ENCODE measurements at places on chromosomes 11 and 22.

DNA sequence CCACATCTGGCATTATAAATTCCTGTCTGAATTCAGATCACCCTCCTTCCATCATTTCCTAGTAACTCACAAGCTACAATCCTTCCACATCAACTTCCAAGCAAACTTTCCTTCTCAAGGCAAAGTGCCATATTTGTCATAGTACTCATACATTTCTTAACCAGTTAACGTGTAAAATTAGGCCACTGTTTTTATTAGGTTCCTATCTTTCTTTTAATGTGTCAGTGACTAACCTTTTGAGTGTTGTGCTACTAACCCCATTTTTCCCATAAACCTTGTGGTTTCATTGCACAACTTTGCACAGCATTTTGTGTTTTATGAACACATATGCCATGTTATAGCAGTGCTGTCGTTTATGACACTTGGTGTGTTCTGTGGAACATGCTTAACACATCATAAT lies 90.1 kb downstream of the KIF18A start:
- DNase-seq = no peak

- DNase-seq = no peak
Observed at GRCh38 chr22:32487461-32487860, 12.8 kb downstream of the FBXO7 start.

DNA sequence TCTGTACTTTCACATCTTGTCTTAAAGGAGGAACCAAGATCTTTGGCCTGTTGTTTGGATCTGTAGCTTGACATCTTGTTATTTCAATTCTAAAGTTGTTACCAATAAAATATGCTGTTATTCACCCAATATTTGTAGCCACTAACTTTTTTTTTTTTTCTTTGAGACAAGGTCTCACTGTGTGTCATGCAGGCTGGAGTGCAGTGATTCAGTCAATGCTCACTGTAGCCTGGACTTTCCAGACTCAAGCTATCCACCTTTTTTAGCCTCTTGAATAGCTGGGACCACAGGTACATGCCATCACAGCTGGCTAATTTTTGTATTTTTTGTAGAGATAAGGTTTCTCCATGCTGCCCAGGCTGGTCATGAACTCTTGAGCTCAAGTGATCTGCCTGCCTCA lies 769.4 kb downstream of the DLG2 start:
- DNase-seq = no peak

DNA sequence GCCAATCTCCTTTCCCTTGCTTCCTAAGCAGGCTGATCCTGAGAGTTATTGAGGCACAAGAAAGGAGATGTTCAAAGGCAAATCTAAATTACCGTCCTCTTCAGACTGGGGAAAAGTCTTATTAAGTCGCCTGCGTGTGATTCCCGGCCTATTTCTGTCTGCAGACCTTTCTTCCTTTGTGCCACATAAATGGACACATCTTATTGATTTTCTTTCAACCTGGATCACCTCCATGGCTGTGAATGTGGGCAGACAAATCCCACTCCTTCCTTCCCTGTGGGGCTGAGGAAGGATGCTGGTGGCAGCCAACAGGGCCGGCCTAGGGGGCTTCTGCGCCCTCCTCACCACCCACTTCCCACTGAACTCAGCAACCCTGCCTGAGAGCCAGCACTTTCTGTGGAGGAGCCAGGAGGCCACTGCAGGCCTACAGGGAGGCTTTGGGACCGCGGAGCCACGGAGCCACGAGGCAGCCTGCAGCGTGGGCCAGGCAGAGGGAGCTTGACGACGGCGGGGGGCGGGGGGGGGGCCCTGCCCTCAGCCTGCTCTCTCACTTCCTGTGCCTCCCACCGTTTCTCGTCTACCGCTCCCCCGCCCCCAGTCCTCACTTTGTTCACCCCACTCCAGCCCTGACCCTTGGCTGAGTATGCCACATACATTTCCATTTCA lies 73.6 kb upstream of the LMO1 start:
- no peak for DNase-seq

GRCh38 chr22:24845041-24845898 lies 39.3 kb downstream of the SGSM1 start:
- peak; percentile 17 for DNase-seq

DNA sequence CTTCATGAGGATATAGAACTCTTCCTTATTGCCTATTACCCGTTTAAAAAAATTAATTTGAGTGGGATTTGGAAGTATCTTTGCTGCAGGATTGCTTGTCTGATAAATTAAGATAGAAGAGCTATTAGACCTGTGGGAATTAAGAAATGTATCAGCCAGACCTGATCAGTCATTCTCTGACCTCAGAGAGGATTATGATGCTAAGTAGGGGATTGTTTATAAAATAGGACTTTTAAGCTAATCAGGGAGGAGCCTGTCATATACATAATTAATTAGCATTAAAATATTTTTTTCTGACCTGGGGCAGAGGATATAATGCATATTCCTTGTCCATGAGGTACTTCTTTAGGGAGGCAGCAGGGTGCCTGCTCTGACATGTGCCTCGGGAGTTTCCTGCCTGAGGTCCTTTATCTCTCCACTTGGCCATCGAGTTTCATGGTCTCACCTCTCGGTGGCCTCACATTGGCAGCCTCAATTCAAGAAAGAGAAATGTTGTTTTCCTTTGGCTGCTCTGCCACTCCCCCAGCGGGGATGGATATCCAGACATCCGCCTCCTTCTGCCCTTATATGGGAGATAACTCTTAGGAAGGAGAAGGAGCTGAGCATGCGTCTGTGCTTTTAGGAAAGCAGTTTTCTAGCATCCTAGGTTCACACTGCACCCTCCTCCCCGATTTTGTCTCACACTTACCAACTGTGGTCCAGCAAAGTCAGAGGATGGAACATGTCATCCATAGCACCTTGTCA lies 41.1 kb downstream of the DIXDC1 start:
- no peak for DNase-seq

- DNase-seq = no peak
Observed at GRCh38 chr22:47153854-47154525, 391.5 kb downstream of the TBC1D22A start.

DNA sequence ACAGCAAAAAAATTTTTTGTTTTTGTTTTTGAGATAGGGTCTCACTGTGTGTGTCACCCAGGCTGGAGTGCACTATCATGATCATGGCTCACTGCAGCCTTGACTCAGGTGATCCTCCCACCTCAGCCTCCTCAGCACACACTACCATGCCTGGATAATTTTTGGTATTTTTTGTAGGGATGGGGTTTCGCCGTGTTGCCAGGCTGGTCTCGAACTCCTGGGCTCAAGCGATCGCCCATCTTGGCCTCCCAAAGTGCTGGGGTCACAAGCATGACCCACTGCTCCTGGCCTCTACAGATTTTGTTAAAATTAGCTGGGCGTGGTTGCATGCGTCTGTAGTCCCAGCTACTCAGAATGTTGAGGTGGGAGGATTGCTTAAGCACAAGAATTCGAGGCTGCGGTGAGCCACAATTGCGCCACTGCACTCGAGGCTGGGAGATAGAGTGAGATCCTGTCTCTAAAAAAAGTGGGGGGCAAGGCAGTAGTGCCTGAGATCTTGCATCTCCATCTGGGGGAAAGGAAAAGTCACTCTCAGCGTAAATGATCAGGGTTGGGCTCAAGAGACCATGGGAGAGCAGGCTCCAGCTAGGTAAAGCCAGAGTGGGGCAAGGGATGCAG lies 10.6 kb upstream of the DGKZ start:
- no peak for DNase-seq

GRCh38 chr11:79822766-79823165 lies 381.9 kb upstream of the TENM4 start:
- no peak for DNase-seq

DNA sequence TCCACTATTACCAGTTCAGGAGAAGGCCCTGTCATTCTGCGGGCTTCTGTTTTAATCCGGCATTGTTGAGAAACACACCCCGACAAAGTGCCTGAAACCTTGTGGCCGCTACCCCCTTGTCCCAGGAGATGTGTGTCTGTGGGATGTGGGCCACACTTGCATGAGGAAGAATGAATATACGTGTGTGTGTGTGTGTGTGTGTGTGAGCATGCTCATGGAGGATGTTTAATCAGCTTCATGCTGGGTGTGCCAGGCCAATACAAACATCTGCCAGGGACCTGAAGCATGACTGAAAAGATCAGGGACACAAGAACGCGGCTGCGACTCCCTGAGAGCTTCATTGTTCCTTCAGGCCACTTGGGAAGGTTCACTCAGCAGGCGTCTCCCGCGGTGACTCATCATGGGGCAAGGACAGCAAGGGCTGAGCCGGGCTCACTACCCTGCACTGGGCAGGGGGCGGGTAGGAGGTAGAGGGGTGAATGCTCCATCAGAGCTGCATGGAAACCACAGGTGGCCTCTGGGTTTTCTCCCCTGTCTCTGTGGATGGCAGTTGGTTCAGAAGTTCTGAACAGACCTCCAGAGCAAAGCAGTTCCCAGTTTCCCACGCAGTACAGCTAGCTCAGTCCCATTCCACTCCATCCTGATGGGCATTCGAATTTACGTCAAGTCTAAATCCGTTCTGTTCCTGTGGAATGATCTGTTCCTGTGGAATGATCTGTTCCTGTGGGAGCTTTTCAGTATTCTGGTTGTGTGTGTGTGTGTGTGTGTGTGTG lies 7.0 kb upstream of the MALAT1 start:
- no peak for DNase-seq

- DNase-seq = peak; percentile 34
Observed at GRCh38 chr11:44893846-44894617, 56.7 kb downstream of the TP53I11 start.

- DNase-seq = no peak
Observed at GRCh38 chr22:24224468-24224867, 20.4 kb downstream of the GGT5 start.

- DNase-seq = no peak
Observed at GRCh38 chr11:10328314-10329098, 23.6 kb downstream of the ADM start.

DNA sequence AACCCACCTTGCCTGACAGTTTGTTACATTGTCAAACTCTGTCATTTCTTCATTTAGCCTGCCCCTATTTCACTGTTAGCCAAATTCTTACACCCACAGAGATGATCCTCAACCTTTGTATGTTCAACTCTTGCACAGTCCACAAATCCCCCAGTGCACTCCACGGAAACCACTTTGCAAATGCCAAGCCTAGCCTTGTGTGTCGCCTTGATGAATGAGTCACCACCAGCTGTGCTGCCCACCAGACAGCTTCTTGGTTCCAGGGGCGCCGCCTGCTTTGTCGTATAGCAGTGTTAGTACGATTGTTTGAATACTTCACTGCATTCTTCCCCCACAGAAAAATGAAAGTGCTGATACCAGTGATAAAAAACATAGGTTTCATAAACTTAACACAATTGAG lies 686.3 kb downstream of the NTM start:
- no peak for DNase-seq

DNA sequence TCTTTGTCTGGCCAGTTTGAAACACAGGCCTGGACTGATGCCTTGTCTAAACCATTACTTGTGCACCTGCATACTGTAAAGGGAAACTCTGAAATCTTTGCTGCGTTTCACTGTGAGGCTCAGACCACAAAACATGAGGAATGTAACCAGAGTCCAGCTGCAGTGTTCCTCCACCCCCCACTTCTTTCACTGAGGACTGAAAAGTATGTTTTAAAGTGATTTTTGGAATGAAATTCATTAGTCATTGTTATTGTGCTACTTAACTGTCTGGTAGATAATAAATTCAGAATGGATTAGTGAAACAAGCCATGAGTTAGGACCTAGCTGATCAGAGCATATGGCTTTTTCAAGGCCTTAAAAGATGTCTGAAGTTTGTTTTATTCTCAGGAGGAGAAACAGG lies 181.2 kb downstream of the WNT11 start:
- no peak for DNase-seq

- DNase-seq = no peak
Observed at GRCh38 chr11:2277008-2277346, 6.6 kb upstream of the ASCL2 start.

- DNase-seq = no peak
Observed at GRCh38 chr11:103476874-103477273, 367.6 kb downstream of the DYNC2H1 start.

DNA sequence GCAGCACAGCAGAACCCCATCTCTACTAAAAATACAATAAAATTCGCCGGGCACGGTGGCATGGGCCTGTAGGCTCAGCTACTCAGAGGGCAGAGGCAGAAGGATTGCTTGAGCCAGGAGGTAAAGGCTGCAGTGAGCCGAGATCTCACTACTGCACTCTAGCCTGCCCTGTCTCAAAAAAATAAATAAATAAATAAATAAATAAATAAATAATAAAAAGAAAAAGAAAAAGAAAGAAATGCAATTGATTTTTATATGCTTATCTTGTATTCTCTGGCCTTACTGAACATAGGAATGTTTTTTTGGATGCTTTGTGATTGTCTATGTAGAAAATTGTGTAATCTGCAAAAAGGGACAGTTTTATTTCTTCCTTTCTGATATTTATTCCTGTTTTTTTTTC lies 132.5 kb downstream of the BARX2 start:
- no peak for DNase-seq

DNA sequence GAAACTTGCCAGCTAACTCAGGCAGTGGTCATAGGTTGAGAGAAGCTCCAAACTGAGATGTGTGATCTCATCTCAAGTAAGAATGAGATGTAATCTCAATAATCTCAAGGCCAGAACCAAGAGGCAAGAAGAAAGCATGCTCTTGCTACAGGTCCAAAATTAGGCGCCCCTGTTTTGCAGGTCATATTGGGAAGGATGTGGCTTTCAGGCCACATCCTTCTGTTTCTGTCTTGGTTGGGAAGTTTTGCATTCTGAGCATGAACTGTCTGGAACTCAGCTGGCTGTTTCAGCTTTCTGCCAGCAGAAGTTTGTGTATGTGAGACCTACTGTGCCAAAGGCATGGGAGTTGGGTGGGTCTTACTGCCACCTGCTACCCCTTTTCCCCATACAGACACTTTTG lies 67.5 kb upstream of the MS4A8 start:
- DNase-seq = no peak

DNA sequence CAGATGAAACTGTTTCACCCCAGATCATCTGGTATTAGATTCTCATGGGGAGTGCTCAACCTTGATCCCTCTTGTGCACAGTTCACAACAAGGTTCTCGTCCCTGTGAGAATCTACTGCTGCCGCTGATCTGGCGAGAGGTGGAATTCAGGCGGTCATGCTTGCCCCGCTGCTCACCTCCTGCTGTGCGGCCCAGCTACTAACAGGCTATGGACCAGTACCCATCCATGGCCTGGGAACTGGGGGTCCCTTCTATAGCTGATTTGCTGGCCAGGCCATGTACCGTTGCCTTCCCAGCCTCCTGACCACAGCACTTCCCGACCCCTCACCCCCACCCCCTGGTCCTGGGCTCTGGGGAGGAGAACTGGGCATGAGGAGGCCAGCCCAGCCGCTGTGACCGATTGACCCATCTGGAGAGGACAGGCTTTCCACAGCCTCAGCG lies 2.6 kb downstream of the PHLDA2 start:
- DNase-seq = no peak

- DNase-seq = no peak
Observed at GRCh38 chr22:49771266-49772065, 56.2 kb downstream of the BRD1 start.

GRCh38 chr11:94402355-94402754 lies 1.1 kb upstream of the GPR83 start:
- no peak for DNase-seq

Measured in CD4-positive, alpha-beta T cell treated with Interleukin-4 for 4 hours (primary cell).